ENCODE measurements at places on chromosomes 16 and 17. TPM values are rescaled to one million over a fixed set of nuclear protein-coding genes. Genes with fewer than 3 reads are reported as not detected.

The TCAP gene
- 0.18 TPM for polyA plus RNA-seq

The NATD1 gene
- polyA plus RNA-seq = 0.13 TPM

The PIMREG gene
- polyA plus RNA-seq = 31.1 TPM

The KRTAP2-1 gene
- polyA plus RNA-seq = not detected

The HBA1 gene
- polyA plus RNA-seq = not detected

The SALL1 gene
- not detected for polyA plus RNA-seq

The SSTR5 gene
- polyA plus RNA-seq = not detected

The DLX4 gene
- polyA plus RNA-seq = 0.16 TPM

The ZNF213 gene
- polyA plus RNA-seq = 5.1 TPM

The FBXL16 gene
- polyA plus RNA-seq = 0.09 TPM

The ST6GALNAC2 gene
- polyA plus RNA-seq = not detected

The ABI3 gene
- 105 TPM for polyA plus RNA-seq

The SYCE1L gene
- 0.67 TPM for polyA plus RNA-seq

The B9D1 gene
- 16.4 TPM for polyA plus RNA-seq

Measured in GM12878 (cell line).